ENCODE measurements at places on chromosomes 11 and 22.
A peak's percentile ranks its signal among the peaks of the same experiment; 100 is the strongest.

DNA sequence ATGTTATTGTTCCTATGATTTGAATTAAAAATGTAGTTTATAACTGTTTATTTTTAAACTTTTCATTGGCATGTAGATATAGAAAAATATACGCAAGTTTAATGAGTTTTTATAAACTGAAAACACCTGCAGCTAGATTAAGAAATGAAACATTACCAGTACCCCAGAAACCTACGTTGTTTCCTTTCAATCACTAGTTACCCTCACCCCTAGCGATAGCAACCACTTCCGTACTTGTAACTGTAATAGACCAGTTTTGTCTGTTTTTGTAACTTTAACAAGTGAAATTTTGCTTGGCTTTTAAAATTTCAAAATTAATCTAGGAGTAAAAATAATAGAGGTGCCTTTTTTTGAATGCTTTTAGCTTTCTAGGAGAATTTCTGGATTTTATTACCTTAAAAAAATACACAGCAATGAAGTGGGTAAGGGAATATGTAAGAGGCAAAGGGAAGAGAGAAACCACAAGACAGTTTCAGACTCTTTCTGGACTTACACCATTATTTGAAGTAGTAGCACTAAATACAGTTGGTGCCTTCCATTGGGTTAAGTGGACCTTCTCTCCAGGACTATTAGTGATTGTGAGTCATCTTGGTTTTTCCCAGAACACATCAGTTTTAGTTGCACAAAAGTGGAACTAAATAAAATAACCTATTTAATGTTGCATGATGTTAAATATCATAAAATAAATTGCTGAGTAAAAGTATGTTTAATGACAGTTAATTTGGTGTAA, 18.7 kb upstream of the NAT10 start:
- no peak for DNase-seq

DNA sequence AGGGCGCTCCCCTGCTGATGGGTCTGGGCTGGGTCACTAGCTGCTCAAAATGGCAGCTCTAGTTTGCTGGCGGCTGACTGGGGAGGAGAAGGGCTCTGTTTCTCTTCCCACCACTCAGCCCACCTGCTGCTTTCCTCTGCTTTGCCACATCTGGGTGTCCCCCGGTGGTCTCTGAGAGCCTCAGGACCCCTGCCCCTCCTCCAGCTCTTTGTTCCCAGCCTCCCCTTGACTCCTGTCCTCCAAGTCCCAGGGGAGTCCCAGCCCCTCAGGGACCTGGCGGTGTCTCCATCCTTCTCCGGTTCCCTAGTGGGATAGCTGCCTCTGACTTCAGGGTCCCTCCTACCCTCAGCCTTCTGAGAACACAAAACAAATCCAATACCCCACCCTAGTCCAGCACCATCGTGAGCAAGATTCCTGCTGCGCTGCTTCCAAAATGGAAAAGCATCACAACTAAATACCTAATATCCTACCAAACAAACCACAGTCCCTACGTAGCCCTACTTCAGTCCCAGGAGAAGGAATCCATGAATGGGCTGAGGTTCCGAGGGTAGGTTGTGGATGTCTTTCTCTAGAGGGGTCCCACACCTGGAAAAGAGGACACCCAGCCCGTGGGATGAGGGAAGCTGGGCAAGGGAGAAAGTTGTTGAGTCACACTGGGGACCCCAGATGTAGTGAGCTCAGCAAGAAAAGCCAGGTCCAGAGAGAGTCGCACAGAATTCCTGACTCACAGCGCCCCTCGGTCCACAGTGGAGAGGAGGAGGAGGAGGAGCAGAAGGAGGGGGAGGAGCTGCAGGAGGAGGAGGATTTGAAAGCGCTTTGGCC, 45.0 kb upstream of the NNMT start:
- DNase-seq = no peak

GRCh38 chr11:134170919-134171281, 52.9 kb downstream of the NCAPD3 start:
- DNase-seq = no peak

DNA sequence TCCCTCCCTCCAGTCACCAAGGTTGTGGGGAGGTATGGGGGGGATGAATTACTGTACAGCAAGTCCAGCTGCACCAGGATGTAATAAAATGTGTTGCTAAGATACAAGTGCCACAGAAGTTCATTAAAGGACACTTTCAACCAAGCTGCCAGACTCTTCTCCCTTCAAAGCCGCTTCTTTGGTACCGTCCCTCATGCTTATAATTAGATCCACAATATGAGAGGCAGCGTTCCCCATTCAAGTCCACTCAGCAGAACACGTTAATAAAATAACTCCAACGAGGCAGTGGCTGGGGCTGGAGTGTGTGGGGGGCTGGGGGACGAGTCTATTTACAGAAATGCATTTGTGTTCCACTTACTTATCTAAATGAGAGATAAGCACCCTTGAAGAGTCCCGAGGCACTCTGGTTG, 14.7 kb downstream of the PHF21B start:
- DNase-seq = no peak

DNA sequence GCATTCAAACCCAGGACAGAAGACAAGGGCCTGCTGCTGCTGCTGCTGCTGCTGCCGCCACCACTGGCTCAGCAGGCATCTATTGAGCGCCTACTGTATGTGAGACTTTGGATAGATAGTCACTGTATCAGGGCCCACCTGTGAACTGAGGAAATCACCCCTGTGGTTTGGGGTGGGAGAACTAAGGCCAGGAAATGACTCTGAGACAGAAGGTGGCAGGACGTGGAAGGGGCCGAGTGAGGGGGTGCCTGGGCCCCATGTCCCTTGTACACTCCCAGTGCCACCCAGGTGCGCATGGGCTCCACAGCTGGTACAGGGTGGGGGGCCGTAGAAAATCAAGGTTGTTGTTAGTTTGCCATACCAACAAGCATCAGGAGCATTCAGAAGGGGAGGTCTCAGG, 50.6 kb downstream of the ARHGAP8 start:
- DNase-seq = no peak

DNA sequence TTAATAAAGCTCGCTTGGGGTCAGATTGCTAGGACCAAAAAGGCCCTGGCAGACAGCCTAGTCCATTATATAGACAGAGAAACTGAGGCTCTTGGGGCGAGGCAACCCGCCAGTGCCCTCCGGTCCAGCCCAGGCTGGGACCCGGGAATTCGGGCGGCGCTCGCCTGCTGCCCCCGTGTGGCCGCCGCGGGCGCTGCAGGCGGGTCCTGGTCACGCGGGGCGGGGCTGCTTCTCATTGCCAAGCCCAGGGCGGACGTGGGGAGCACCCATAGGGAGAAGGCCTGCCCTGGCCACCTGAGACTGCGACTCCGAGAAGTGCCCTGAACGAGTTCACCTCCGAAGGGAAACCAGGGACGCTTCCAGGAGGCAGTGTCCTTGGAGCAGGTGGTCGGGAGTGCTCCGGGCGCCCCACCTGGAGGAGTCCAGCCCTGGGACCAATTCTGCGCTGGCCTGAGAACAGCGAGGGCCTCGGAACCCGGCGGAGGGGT, 36.0 kb upstream of the CSNK1E start:
- peak; percentile 88 for DNase-seq

- DNase-seq = no peak
Observed at GRCh38 chr11:24457985-24458384, 38.9 kb upstream of the LUZP2 start.

DNA sequence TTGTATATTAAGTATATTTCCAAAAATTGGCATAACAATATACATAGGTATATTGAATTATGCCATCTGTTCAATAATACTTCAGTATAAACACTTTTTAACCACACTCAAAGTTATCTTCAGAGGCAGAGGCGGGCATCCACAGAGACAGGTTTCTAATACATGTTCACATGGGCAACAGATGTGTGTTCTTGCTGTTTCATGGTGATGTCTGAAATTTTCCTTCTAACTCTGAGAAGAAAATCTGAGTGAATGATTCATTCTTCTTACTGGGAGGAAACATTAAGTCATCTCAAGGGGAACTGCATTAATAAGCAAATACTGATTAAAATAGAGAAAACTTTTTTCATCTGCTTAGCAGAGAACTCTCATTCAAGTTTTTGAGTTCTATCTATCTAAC, 1074.5 kb downstream of the LRRC4C start:
- DNase-seq = no peak
